ENCODE measurements at places on chromosomes 3 and 15.

- no peak for DNase-seq
Measured at GRCh38 chr3:154184582-154184981, 63.4 kb downstream of the ARHGEF26 start.

DNA sequence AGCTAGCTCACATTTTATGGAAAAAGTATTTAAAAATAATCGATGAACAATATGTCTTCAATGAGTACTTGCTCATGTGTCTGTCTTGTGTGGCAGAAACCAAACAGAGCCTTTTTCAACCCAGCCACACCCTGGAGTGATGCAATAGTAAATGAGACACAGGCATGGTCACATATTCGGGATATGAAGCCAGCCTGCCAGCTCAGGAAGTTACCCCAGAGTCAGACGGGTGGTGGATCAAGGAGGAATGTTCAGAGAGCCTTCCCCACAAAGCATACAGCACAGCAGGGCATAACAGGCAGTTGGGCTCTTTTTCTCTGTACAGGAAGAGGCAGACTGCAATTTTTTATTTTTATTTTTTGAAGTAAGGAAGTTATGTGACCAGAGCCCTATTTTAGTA, 27.3 kb downstream of the LARP6 start:
- DNase-seq, result no peak

- no peak for DNase-seq
Measured at GRCh38 chr15:99474909-99475753, 90.7 kb upstream of the MEF2A start.

DNA sequence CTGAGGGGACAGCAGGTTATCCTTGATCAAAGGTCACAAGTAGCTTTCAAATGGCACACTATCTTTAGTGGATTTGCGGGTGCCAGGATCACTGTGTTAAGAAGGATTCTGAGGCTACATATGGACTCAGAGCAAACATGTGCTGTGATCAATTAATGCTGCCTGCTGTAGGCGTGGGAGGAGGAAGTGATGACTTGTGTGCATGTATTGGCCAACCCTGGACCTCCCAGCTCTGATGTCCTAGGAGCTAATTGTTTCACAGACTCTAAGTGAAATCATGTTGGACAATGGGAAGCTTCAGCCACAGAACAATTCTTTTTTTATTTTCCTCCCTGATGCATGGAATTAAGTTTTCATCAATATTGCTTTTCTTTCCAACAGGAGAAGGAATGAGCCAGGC, 24.4 kb downstream of the FAH start:
- no peak for DNase-seq

DNA sequence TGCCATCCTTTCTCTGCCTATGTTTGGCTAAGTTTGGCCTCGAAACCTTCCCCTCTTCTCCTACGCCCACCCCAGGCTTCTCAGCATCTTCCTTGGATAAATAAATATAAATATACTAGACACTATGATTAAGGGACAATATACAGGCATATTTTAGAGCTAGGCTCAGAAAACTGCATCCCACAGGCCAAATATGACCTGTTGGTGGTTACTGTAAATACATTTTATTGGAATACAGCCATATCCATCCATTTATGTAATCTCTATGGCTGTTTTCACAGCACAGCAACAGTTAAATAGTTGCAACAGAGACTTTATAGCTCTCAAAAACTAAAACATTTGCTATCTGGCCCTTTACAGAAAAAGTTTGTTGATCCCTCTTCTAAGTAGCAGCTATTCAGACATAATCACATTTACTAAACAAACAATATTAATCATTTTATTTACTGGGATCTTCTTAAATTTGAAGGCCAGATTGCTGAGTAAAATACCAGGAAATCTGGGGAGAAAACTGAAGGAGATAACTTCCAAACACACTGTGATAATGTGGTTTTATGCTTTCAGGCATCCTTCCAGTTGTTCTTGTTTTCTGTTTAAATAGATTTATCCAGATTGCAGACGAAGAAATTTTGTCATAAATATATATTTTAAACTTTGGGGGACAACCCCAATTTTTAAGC, 269.7 kb upstream of the THRB start:
- DNase-seq, result no peak

Data from caudate nucleus (tissue), 63 donors.